ENCODE measurements at places on chromosomes 4 and X.

- no peak for DNase-seq
Observed at GRCh38 chr4:105619188-105619931, 66.9 kb downstream of the ARHGEF38 start.

DNA sequence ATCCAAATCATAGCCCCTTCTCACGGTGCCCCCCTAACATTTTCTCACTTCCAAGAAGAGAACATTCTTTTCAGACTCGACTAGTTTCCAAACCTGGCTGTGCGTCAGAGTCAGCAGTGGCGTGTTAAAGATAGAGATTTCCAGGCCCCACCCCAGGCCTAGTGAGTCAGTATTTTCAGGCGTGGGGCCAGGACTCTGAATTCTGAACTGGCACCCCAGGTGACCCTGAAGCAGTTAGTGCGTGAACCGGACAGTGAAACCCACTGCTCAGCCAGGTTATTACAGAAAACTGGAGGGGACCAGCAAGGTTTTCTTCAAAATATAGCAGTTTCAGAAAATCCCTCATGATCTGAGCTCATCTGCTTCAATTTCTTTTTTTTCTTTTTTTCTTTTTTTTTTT, 35.0 kb upstream of the BCOR start:
- DNase-seq: no peak

DNA sequence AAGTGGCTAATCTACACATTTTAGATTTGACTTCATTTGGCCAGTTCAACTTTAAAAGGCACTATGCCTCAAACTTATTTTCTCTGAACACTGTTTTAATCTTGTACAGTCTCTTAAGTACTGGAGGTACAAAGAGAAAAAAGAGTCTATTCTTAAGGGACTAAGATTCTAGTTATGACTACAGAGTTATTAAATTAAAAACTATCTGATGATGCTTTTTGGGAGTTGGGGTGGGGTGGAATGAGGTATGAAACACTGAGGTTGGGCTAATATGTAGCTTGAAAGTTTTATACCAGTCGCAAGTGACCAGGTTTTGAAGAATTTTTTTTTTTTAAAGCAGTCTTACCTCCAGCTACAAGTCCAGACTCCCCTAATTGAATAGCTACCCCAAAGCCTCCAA, 17.7 kb upstream of the GPR34 start:
- DNase-seq: no peak

- no peak for DNase-seq
Observed at GRCh38 chrX:119529345-119530276, 35.6 kb downstream of the STEEP1 start.

DNA sequence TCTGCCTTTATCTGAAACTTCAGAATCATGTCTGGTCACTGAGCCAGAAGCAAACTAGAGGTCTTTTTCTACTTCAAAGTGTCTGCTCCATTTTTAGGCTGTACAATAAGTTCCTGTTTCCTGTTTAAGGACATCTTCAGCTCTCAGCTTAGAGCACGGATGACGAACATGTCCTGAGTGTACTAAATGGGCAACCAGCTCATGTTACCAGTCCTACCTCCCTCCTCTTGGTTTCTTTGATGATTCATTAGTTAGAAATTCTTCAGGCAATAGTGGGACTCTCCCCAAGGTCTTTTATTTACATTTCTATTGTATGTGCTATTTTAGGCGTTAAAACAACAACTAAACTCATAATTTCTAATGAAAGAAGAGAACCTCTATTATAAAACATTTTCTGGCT, 58.0 kb downstream of the ENPEP start:
- DNase-seq: no peak

GRCh38 chr4:140568507-140569306, at the start of gene UCP1:
Gene UCP1 (minus strand): TSS chr4:140568961. CDS start chr4:140568729, 232 bp downstream.
- DNase-seq: no peak

DNA sequence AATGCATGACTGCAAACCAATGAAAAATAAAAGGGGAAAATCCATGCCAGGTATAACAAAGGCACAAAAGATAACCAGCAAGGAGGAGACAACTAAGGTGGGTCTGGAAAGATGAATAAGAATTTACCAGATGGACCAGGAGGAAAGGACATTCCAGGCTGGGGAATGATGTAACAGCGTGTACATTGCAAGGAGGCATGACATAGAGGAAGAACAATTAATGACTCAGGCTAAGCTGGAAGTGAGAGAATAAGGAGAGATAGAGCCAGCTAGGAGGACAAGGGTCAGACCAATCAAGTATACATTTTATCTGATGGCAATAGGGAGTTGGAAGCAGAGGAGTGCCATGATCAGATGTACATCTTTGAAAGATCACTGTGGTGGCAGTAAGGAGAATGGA, 57.0 kb downstream of the MTMR8 start:
- no peak for DNase-seq

DNA sequence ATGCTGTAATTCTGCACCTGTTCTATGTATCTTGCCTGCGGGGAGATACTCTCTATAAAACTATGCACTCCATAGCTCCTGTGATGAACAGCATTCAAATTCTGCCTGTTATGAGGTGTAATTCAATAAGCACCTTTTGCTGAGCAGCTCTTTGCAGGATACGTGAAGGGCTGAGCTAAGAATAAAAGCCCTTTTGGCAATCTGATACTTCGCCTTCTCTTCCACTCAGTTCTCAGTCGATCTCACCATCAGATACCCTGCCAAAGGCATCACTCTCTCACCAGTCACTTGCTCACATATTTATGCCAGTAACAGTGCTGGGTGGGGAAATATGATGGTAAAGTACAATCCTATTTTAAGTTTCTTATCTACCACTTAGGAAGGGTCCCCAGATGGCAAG, 67.2 kb downstream of the RPS3A start:
- DNase-seq: no peak

DNA sequence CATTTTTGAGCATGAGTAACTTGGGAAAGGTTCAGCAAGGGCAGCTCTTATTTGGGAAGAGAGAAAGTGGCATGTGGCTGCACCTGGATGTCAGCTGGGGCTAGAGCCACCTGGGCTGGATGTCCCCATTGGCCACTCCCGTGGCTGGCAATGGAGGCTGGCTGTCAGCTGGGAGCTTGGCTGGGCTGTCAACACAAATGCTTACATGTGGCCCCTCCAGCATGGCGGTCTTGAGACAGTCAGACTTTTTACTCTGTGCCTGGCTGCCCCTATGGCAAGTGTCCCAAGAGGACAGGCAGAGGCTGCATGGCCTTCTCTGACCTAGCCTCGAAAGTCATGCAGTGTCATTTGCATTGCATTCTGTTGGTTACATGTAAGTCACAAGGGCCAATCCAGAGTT, 99.6 kb downstream of the FAM53A start:
- DNase-seq: no peak

- no peak for DNase-seq
Observed at GRCh38 chrX:150156615-150157014, 206.5 kb upstream of the MAMLD1 start.

GRCh38 chr4:82864336-82864979, 26.5 kb downstream of the SEC31A start:
- DNase-seq: no peak

- peak; percentile 33 for DNase-seq
Observed at GRCh38 chr4:149370785-149371420, 444.7 kb downstream of the IQCM start.

DNA sequence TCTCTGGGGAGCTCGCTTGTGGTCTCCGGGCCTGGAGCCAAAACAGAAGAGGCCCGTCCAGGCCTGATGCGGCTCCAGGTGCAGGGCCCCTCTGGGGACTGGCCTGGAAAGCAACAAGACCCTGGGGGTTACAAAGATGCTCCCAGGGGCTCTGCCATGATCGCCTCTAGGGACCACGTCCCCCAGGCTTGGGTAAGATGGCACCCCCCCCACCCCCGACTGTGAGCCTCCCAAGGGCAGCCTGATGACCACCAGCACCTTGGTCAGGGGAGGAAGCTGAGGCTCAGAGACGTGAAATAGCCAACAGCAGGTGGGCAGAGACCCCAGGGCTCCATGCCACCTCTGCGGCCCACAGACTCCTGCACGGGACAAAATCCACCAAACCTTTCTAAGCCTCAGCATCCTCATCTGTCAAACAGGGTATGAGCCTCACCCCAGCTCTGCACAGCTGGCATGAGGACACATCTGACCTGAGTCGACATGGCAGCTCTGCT, 25.4 kb downstream of the C4orf50 start:
- no peak for DNase-seq

DNA sequence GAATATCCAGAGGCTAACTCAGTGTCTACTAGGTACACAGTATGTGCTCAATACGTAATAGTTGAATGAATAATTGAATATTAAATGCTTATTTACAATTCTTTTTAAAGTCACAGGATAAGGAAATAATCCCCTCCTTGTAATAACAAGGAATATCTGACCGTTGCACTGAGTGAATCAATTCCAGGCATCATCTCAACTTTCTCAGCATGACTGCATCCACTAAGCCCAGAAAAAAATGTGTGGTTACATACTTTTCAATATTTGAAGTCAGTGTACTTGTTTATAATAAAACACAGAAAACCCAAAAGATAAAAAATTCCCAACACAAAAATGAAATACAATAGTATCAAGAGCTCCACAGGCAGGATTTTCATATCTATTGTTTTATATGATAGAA, 105.4 kb downstream of the TMEM144 start:
- DNase-seq: no peak

DNA sequence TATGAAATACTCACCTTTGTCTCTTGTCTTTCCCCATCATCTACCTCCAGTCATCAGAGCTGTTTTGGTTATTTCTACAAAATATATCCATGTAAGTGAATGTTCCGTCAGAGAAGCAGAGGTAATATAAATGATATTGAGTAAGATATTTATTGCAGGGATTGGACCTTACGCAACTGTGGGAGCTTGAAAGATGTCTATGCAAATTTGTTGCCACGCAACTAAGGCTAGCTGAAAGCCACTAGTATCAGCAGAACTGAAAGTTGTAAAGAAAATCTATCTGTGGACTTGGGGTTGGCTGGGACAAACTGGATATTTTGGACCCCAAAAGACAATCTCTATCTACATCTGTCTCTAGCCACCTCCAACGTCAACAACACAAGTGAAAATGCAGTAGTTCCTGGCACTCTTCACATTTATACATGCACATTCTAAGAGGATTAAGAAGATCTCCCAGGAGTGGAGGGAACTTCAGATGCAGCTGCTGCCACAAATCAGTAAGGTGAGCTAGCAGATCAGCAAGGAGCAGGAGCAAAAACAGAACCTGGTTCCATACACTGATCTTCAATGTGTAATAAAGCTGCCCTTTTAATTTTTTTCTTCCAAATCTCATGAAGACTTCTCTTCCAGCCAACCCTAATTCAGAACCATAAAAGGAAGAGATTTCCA, 8.5 kb upstream of the CCSER1 start:
- DNase-seq: no peak

GRCh38 chr4:99349338-99349737, 3.2 kb downstream of the ADH1C start:
- no peak for DNase-seq

DNA sequence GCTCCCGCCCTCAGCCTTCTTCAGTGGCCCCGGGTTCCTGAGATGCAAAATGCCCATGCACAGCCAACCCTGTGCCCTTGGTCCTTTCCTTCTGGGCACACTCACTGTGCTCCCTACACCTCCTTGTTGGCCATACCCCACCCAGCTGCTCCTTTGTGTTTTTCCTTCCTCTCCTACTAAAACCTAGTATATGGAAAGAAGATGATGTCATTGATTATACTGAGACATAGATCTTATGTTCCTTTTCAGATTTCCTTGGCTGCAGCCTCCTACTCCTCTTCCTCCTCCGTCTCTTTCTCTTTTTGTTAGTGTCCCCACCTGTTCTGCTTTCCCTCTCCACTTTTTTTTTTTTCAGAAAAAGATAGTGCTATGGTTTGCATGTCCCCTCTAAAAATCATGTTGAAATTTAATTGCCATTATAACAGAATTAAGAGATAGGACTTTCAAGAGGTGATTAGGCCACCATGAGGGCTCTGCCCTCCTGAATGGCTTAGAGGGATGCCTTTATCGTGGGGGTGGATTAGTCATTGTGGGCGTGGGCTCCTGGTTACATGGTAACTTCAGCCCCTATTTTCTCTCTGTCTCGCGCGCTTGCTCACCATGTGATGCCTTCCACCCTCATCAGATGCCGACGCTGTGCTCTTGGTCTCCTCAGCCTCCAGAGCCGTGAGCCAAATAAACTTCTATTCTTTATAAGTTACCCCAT, 254.9 kb upstream of the GATB start:
- no peak for DNase-seq

DNA sequence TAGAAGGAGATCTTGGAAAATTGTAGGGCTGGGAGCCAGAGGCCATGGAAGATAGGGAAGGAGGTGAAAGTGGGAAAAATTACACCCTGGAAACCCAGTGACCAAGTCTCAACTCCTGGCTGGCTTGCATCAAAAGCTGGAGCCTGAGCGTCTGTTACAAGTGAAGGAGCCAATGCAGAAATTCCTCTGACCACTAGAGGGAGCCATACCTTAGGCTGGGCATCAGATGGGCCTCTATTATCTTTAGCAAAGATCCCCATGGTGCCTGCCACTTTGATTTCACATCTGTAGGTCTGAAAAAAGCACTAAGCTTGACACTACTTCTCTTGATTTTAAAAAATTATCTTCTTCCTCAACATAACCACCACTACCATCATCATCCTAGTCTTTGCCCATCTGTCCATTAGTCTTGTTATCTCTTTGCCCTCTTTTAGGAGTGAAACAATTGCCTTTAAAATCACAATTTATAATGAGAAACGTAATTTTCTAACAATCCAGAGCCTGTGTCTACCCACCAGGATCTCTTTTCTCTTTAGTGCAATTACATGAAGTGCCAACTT, 62.9 kb downstream of the ANAPC4 start:
- DNase-seq: peak; percentile 55

DNA sequence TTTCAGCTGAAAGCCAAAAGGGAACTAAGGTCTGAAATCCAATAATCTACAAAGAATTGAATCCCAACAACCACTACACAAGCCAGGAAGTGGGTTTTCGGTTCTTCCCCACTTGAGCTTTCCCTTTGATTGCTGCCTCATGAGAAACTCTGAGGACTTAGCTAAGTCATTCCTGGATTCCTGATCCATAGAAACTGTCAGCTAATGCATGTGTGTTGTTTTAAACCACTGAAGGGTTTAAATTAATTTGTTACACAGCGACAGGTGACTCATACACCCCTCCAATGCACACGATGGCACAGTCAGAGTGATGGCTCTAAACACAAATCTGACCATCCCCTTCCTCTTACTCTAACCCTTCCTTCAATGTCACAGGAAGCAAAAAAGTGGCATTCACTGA, 282.9 kb downstream of the RAB28 start:
- no peak for DNase-seq

DNA sequence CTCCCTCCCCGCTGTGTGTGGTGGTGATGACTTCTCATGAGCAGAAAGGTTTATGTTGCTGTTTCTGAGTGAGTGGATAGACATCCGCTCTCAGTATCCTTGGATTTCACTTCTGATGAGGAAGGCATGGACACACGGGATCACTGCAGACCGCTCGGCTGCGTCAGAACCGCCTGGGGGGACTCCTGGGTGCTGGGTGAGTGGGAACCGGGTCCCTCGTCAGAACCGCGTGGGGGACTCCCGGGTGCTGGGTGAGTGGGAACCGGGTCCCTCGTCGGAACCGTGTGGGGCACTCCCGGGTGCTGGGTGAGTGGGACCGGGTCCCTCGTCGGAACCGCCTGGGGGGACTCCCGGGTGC, 9.0 kb downstream of the CTBP1 start:
- DNase-seq: no peak
